GM12892 (cell line): ENCODE measurements at places on chromosomes 11 and 22.

- DNase-seq = no peak
Observed at GRCh38 chr22:20438678-20439492, 1.3 kb upstream of the SCARF2 start.

DNA sequence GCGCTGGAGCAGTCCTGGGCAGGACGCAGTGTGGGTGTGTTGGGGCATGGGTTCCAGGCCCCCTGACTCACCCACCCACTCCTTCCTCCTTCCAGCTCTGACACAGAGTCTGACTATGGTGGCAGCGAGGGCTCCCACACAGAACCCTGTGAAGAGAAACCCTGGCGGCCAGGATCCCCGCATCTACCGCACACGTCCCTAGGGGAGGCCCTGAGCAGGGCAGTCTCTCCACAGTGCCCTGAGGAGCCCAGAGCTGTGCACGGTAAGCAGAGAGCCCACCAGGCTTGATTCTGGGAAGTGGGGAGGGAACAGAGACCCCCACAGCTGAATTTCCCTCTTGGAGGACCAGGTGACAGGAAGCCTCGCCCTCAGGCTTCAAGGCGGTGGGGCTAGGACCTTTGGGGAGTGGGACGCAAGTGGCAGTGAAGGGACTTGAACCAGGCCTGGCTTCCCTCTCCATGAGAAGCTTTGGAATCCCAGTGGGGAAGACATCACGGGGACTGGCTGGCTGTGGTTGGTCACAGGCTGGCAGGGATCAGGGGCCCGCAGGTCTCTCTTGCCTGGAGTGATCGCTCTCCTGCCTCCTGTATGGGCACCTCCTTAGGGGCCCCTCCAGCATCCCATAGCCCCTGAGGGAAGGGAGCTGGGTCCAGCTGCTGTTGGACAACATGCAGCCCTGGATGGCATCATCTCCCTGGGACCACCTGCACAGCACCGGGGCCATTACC is 96.4 kb upstream of the PARVA start:
- DNase-seq = no peak

DNA sequence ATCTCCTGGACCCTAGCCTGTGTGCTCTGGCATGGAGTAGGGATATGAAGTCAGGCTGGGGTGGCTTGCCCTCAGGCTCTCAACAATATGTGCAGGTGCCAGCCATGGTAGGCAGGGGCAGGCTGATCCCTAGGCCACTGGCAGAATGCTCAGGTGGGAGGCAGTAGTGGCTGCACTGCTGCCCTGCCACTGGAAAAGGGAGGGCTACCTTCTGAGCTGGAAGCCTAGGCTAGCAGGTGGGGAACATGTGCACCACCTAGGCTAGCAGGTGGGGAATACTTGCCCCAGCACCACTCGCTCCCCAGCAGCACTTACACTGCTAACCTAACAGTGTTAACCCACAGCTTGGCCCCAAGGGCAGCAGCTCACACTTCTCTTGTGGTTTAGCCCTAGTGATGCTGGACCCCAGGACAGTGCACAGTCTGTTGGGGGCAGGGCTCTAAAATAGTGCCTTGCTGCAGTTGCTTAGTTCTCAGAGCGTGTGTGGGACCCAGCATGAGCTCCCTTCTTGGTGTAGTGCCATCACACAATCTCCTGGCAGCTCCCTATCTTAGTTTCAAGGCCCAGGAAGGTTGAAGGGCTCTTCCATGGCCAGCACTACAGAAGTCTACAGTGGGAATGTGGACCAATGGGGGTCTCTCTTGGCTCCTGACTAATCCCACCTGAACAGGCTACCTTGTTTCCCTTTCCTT is 130.8 kb downstream of the FCHSD2 start:
- DNase-seq = no peak

GRCh38 chr22:17769716-17770082 is 4.6 kb downstream of the BID start:
- DNase-seq = no peak
